ENCODE measurements at places on chromosomes 4 and X.

GRCh38 chr4:80186676-80187075 is 10.6 kb upstream of the PRDM8 start:
- DNase-seq: no peak

GRCh38 chr4:1403591-1404572 is 2.4 kb downstream of the NKX1-1 start:
- DNase-seq: no peak

- DNase-seq: no peak
Observed at GRCh38 chr4:122928930-122929329, 6.5 kb upstream of the NUDT6 start.

DNA sequence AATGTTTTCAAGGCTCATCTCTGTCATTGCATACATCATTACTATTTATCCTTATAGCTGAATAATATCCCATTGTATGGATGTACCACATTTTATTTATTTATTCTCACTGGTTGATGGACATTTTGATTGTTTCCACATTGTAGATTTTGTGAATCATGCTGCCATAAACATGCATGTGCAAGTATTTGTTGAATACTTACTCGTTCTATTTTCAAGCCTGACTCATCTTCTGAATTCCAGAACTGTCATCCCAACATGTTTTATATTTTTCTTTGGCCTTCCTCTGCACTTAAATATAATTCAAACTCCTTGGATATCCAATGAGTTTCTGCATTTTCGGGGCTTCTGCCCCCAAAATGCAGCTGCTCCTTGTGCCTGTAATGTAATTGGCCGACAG is 77.6 kb downstream of the MXRA5 start:
- no peak for DNase-seq

DNA sequence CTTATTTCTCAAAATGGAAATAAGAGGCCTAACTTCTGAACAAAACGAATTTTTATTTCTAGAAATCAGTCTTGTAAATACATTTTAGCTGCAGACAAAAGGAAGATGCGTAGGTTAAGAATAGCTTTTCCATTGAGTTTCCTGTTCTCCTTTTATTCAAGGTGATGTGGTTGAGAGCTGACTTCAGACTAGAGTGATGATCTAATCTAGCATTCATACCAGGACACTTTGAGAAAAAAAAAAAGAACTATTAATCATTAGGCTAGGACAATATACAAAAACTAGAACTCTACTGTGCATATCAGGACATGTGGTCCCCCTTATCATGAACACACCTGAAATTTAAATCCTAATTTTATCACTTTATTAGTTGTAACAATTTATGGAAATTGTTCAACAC is 884.5 kb upstream of the EPHA5 start:
- DNase-seq: no peak

GRCh38 chrX:2320580-2321327 is 180.0 kb downstream of the DHRSX start:
- no peak for DNase-seq

- no peak for DNase-seq
Observed at GRCh38 chr4:13601048-13601447, 26.5 kb downstream of the BOD1L1 start.

DNA sequence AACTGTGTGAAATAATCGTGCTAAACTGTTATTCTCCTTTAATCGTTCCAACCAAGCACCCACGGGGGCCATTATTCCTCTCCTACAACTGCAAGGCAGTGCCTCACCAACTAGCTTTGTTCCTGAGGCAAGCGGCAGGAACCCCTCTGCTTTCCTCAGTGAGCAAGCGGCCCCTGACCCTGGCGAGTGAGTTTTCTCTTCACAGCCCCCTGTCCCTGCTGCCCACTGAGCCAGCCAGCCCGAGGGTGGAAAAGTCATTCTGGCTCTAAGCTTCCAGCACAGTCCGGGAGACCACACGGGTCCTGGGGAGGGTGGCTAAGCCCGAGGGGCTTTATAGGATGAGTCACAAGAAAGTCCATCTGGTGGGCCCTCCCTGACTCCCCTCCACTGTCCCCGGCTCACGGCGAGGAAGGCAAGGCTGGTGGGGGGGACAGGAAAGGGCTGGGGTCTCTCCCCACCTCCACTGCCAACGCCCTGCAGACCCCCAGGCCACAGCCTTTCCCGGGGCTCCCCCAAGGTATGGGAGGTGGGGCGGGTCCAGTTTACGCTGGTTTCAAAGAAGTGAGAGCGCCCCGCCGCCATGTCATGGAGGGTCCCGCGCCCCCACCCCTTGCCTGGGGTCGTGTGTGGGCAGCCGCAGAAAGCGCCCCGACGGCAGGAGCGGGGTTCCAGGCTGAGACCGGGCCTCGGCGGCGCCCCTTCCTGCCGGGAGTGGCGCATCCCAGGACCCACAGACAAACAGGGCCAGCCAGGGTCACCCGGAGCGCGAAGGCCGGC is 45.0 kb downstream of the CPLX1 start:
- no peak for DNase-seq

DNA sequence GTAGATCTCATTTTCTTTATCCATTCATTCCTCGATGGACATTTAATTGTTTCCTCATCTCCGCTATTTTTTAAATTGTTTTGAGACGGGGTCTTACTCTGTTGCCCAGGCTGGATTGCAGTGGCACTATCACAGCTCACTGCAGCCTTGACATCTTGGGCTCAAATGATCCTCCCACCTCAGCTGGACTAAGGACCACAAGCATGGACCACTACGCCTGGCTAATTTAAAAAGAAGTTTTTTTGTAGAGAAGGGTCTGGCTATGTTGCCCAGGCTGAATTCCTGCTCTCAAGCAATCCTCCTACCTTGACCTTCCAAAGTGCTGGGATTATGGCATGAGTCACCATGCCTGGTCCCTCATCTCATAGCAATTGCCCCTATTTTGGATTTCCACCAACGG is 7.0 kb upstream of the TRIML1 start:
- DNase-seq: no peak

DNA sequence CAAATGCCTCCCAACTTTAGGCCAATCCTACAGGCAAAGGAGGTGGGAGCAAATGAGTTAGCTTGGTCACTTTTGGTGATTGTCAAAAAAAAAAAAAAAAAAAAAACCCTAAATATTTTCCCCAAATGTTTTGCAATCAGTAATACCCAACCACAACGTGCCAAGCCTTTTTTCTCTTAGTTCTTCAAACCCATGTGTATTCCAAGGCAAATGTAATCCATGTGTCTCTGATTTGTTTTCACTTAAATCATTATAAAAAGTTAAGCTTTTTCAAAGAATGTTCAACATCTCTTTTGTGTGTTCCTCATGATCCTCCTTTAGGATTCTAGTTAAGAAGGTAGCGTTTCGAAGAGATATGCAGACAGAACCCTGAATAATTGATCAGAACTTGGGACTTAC is 328.4 kb downstream of the PAPSS1 start:
- no peak for DNase-seq

DNA sequence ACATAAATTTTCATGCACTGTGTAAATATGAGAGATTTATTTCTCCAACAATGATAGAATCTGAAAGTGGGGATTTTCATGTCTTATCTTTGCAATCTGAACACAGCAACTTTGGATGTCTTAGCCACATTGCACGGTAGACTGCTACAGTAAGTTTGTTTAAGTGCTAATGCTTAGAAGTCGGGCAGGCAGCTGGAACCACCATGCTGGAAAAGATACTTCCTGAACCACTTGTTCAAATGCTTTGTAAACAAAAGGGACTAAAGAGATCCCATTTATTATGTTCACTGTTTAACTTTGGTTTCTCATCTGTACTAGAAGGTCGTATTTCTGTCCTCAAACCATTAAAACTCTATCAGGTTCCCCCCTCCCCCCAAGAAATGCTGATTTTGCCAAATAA is 555.9 kb upstream of the DIPK2B start:
- DNase-seq: no peak

DNA sequence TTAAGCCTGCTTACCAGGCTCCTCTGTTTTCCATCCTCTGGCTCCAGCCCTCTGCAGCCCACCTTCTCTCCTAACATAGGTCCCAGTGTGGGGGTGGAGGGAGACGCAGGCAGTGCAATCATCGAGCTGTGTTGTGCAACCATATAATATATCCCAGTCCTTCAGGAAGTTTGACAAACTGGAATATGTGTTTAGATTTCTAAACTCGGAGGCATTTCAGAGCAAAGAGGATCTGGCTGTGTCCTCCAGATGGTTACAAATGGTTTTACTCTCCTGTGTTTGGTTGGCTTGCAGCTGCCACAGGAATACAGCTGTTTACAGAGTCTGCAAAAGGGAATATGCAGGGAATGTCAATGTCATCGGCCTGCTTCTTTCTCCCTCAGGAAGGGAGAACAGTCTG is 195.3 kb upstream of the LNX1 start:
- DNase-seq: no peak

GRCh38 chr4:183101956-183102480 is 3.0 kb downstream of the WWC2 start:
- DNase-seq: no peak

- peak; percentile 45 for DNase-seq
Observed at GRCh38 chrX:37685381-37686359, at the start of gene XK. XK (plus strand) TSS chrX:37685791; CDS start chrX:37685962, 171 bp downstream.

DNA sequence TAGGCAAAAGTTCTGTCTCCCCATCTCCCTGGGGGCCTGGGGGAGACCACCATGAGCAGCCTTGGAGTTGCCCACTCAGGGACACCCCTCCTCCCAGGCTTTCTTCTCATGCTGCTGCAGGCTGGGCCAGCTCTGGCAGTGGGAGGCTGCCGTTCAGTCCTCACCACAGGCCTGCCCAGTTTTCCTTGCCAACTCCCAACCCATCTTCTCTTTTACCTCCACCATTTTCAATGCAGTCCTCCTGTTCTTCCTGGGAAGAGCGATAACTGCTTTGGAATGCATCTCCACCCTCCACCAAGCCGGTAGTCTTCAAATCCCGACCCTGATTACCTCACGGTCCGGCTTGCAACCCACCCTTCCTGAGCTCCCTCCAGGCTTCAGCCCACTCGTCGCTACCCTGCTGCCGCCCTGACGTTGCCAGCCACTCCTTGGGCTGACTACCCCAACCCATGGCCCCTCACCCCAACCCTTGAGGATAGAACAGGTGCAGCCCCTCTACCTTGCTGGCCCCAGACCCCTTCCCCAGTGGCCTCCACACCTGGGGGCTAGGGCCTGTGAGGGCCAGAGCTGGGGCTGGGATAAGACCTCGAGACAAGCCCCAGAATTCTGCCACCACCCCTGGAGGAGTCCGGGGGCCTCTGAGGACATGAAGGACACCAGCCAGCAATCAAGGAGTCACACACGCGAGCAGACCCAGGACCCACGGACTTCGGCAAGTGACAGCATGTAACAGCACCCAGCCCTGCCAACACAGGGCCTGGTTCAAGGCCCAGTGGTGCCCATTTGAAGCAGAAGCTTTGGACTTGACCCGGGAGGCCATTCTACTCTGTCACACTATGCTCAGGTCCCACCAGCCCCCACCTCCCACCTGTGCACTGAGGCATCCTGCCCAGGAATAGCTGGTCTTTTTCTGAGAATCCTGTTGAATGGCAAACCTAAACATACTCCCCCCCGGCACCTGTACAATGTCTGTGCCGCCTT is 9.2 kb downstream of the WDR1 start:
- DNase-seq: no peak

DNA sequence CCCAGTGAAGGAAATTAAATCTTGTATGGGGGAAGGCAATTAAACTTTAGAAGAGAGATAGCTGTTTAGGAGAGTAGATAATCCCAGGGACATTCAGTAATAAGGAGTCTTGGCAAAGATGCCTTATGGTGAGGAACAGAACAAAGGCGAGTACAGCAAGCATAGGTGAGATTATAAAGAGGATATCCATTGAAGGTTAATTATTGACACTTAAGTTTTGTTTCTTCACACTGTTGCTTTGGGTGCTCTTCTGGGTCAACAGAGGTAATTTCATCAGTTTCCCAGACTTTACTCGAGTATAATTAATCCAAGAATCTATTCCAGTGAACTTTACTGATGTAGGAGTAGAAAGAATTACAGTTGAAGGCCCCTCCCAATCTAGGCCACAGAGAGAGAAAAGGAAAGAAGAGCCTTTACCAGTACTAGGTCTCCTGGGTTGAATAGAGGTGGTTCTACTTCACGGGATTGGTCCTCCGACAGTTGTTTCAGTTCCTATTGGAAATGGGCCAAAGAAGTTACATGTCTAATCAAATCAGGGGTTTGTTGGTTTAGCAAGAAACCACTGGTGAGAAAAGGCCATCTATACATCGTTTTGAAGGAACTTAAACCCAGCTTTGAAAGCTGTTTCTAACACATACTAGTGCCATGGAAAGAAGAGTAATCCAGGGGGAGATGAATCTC is 27.2 kb downstream of the EPGN start:
- no peak for DNase-seq

Data from endothelial cell (in vitro differentiated cells).